ENCODE measurements at places on chromosomes 5 and 9. TPM values are rescaled to one million over a fixed set of nuclear protein-coding genes. Genes with fewer than 3 reads are reported as not detected.

DNA sequence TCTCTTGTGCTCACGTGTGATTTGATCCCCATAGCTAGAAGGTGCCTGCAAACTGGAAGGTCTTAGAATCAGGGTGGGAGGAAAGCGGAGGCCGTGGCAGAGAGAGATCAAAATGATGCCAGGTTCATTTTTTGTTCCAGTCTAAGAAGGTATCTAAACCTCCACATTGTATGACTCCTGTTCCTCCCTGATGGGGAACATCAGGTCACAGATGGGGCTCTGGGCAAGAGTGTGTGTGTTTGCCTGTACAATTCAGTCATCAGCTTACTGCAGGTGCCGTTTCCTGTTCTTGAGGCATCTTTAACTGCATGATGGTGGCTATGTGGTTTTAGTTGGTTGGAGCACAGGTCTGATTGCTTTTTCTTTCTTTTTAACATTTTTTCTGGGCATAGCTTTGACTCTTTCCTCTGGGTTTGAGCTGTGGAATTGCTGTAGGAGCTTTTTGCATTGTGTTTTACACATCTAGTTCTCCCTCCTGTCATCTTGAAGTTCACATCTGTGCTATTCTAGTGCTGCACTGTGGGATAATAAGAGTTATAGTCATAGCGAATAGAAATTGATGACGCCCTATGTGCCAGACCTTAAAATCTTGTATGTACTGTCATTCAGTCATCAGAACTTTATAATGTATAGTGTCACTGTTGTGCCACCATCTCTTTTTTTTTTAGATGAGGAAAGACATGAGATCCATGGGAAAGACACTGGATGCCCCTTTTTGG lies 30.8 kb downstream of the ARHGAP26 start:
- DNase-seq, result no peak
- H3K4me3 ChIP-seq, result no peak overlapping the region
- no peaks in the 10 kb centered on the region for H3K36me3 ChIP-seq
- H3K27me3 ChIP-seq, result no peaks in the 10 kb centered on the region
- no peaks in the 10 kb centered on the region for H3K4me1 ChIP-seq

Gene IRX2
- not detected for total RNA-seq

Gene FAT2
- total RNA-seq, result not detected

DNA sequence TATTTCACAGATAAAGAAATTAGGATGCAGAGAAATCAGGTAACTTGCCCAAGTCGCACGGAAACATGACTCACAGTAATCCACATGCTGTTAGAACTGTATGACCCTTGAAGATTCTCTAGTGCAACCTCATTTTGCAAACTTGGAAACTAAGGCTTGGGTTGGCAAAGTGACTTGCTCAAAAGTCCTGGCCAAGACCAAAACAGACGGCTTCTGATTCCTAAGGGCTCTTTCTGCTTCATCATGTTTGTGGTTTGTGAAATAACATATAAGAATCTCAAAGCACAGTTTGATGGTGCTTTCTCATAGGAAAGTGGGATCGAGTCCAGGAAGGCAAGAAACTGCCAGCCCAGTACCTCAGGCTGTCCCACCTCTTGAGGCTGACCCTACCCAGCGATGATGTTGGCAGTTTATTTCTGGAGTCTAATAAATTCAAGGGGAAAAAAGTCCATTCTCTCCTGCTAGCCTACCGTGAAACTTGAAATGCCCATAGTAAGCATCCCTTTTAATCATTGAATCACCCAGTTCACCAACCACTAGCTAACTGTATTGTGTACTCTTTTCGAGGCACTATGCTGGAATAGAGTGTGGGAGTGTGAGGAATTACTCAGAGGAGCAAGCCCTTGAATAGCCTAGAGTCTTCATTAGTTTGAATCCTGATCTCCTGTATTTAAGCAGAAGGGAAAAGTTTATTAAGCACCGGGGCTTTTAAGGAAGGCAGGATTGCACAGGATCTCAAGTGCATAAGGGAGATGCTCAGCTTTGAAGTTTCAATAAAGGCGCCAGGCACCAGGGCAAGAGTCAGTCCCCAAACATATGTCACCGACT lies 14.1 kb downstream of the CAPSL start:
- H3K27me3 ChIP-seq, result no peaks in the 10 kb centered on the region
- H3K27ac ChIP-seq, result no peak overlapping the region
- no peaks in the 10 kb centered on the region for H3K36me3 ChIP-seq
- H3K4me1 ChIP-seq, result peaks cover 4% of the 10 kb centered on the region
- DNase-seq, result no peak
